ENCODE measurements at places on chromosomes 12 and 14. TPM values are rescaled to one million over a fixed set of nuclear protein-coding genes. Genes with fewer than 3 reads are reported as not detected.

Gene KDM5A
- 108 TPM for total RNA-seq

Gene SERPINA5
- total RNA-seq = not detected

GRCh38 chr14:51004801-51005526, 60.7 kb upstream of the PYGL start:
- no peak for DNase-seq

Gene BDKRB2
- total RNA-seq = not detected

- DNase-seq = no peak
These were observed 2.9 kb downstream of the SLC15A4 start for GRCh38 chr12:128820723-128821432.

GRCh38 chr12:28817524-28817923, 331.6 kb upstream of the FAR2 start:
- DNase-seq = no peak

Gene KRT73
- not detected for total RNA-seq

DNA sequence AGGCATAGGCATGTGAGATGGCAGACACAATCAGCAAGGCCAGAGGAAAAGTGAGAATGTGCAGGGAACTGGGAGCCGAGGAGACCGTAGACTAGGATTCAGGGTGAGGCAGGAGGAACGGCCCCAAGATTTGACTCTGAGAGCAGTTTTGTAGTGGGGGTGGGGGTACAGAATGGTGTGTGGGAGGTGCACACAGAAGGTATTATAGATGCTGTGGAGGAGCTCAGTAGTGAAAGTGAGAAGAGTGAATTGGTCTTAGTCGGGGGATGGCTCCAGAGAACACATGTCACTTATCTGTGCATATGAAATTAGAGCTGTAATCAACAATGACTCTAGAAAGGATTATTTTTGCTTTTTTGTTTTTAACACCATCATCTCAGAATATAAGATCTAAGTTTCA, 11.9 kb downstream of the ZNF664 start:
- DNase-seq = no peak

Gene ZDHHC22
- total RNA-seq = not detected

GRCh38 chr14:54621686-54622085, 54.8 kb downstream of the SAMD4A start:
- DNase-seq = no peak

DNA sequence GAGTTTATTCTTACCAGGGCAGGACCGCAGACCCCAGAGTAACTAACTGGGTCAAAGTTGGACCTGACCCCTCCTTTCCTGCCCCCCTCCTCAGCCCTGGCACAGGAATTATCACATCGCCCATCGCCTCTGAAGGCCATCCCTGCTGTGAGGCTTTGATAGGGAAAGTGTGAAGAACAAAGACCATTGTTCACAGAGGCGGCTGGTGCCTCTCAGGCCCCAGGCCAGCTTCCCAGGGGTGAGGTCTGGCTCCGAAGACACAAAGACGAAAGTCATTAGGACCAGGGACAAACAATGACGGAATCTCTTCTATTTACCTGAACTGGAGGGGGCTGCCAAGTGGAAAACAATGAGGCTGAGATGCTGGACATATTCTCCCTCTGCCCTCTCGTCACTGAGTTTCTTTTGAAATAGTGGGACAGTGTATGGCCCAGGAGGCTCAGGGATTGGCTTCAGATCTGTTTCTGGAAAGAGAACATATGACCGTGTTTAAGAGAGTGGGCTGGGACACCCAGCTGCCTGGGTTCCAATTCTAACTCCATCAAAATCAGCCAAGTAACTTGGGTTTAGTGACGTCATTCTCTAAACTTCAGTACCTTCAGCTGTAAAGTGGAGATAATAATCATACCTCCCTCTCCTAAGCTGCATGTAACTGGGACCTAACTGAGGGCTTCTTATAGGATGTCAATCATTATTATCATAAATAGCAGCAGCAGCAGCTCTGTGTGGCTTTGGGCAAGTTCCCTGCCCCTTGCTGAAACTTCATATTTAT, 769.4 kb downstream of the MED13L start:
- no peak for DNase-seq

GRCh38 chr12:62601765-62602164, 135.1 kb downstream of the MON2 start:
- no peak for DNase-seq

GRCh38 chr14:103207388-103208072, 84.3 kb downstream of the TNFAIP2 start:
- DNase-seq = no peak

DNA sequence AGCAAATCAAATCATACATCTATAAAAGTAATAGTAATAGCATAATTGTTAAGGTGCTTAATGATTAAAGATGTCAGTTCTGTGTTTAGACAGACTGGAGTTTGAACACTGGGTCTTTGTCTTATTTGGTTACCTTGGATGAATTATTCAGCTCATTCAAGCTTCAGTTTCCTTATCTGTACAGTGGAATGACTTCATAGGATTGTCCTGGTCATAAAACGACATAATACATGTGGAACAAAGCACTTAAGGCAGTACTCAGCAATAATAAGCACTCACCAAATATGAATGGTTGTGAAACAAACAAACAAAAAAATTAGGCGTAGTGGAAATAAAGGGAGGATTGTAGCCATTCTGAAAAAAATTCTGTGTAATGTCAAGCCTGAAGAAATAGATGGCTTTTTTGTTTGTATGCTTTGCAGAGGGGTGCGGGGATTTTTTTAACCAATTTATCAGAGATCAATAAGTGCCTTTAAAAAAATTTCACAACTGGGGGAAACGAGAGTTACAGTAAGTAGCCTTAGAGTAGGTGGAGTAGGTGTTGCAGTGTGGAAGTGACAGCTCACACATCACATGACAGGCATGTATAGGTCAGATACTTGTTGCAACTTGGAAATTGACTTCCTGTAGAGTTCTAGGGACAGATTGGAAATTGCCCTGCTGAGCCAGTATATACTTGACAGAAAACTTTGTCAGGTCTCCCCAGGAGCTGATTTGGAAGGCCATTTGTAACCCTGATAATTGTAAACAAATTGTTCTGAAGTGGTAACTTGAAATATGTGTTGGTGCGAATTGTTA, 157.7 kb downstream of the SLC15A5 start:
- no peak for DNase-seq

Gene C12orf54
- not detected for total RNA-seq

DNA sequence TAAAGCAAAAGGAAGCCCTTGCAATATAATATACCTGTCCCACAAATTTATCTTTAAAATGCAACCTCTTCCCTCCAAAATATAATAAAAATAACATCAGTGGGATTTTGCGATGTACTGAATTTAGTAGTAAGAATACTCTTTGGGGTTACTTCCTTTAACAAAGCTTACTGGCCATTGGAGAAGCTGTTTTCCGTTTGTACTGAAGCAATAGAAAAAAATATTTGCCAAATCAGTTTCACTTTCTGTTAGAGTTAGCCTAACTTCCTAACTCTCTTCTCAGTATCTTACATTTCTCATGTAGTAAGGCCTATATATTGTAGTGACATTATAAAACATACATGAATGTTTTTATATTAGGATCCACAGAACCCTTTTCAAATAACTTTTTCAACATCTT, 3.7 kb downstream of the MAX start:
- no peak for DNase-seq

DNA sequence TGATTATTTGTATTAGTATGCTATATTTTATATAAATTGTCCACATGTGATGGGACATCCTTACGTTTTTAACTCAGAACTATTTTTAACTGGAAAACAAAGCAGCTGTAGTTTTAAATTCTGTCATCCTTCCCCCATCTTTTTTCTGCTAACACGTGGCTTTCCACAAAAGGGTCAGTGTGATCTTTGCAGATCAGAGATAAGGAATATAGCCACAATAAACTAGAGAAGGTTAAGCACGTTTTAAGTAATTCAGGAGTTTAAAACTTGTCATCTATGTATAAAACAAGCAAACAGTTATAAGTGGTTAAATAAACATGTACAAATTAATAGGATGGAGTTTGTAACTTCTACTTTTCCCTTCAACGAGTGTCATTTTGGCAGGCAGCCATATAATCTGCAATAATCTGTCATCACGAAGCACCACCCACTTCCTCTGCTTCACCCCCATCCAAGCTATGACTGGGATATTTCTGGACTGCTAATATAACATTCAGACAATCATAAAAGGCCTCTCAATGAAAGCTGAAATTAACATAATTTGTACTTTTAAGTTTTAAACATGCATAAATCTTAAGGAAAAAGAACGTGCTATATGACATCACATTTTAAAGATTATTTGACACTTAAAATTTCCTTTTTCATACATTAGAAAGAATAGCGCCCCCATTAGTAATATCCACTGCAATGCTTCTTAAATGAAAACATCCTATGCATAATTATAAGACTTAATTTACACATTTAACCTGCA, 15.3 kb downstream of the TAOK3 start:
- peak; percentile 76 for DNase-seq

DNA sequence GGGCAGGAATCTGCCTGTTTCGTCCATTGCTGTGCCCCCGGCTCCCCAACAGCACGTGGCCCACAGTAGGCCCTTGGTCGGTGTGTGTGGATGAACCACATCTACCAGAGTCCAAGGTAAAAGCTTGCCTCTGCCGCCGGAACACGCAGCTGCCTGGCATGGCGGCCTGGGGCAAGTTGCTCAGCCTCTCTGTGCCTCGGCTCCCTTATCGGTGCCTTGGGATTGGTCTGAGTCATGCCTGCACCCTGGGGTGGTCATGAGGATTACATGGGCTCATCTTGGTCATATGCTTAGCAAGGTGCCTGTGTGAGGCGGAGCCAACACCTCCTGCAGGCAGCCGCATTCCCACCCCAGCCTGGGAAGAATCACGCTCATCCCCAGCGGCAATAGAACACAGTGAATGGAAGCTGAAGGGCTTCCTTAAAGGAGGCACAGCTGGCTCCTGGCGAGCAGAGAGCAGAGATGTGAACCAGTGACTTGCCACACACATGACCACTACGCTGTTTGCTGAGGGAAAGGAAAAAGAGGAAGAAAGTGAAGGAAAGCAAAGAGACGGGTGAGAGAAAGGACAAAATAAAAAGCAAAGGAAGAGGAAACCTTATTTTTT, 5.5 kb upstream of the SCARB1 start:
- DNase-seq = no peak

Gene DDX11
- 176 TPM for total RNA-seq

Gene SLC38A4
- total RNA-seq = not detected

Gene SCN8A
- total RNA-seq = 2.3 TPM

- no peak for DNase-seq
These were observed 113.7 kb downstream of the BMP4 start for GRCh38 chr14:53842938-53843337.

Gene LALBA
- not detected for total RNA-seq

Gene ANO4
- total RNA-seq = not detected

Gene PSMB11
- total RNA-seq = not detected

GRCh38 chr14:89325299-89325883, 91.6 kb downstream of the FOXN3 start:
- no peak for DNase-seq

GRCh38 chr14:68392393-68393141, 400.3 kb downstream of the ZFP36L1 start:
- DNase-seq = no peak

Gene HSPA2
- total RNA-seq = 7.2 TPM

Gene GALNT16
- 0.16 TPM for total RNA-seq

- DNase-seq = no peak
These were observed 135.8 kb downstream of the INSM2 start for GRCh38 chr14:35669782-35670181.

Gene TAC3
- total RNA-seq = not detected

Gene SPX
- 0.40 TPM for total RNA-seq

Measured in activated CD8-positive, alpha-beta memory T cell treated with anti-CD3 and anti-CD28 coated beads, Interleukin-2, amount 10 ng/mL, durations not matched to agents 7 days and 5 days (primary cell).